Activated CD4-positive, alpha-beta T cell treated with anti-CD3 and anti-CD28 coated beads, Interleukin-2, Interleukin-6, amounts not matched to agents 100 ng/mL and 50 ng/mL, durations not matched to agents 16 hours and 8 hours (primary cell): ENCODE measurements at places on chromosomes 3 and 15.

GRCh38 chr3:96007650-96008195, 806.7 kb upstream of the EPHA6 start:
- no peak for DNase-seq

DNA sequence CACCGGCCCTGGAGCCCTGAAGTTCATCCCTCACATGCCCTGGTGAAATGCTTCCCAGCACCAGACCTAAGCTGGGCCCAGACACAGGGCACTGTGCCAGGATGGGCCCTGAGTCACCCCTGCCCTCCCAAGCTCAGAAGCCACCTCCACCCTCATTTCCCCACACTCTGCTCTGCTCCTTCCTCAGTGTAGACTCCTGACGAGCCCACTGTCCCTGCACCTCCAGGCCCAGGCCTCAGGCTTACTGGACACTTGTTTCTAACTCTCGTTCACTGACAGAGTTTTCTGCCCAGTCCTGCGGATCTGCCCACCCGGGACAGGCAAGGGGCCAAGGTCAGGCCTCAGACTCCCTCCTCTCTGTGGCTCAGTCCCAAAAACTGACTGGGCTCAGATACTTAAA, 112.6 kb upstream of the RNF7 start:
- no peak for DNase-seq

- DNase-seq: no peak
Observed at GRCh38 chr3:73448041-73448440, 176.7 kb downstream of the PDZRN3 start.

DNA sequence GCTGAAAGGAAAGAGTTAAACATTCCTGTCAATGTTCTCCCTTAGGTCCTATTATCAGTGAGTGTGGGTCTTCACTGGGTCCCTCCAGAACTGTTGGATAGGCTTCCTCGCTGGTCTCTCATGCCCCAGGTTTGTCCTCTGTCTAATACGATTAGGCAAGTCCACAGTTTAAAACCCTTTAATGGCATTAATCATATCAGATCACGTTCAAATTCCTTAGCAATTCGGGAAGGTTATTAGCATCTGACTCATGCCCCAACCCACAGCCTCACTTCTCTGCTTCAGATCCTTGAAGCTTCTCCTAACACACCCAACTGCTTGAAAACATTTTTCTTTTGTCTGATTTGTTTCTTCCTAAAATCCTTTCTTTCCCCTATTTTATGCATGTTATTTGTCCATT, 224.3 kb upstream of the ATP10A start:
- no peak for DNase-seq
